ENCODE measurements at places on chromosomes 1 and 21.
A peak's percentile ranks its signal among the peaks of the same experiment; 100 is the strongest.

DNA sequence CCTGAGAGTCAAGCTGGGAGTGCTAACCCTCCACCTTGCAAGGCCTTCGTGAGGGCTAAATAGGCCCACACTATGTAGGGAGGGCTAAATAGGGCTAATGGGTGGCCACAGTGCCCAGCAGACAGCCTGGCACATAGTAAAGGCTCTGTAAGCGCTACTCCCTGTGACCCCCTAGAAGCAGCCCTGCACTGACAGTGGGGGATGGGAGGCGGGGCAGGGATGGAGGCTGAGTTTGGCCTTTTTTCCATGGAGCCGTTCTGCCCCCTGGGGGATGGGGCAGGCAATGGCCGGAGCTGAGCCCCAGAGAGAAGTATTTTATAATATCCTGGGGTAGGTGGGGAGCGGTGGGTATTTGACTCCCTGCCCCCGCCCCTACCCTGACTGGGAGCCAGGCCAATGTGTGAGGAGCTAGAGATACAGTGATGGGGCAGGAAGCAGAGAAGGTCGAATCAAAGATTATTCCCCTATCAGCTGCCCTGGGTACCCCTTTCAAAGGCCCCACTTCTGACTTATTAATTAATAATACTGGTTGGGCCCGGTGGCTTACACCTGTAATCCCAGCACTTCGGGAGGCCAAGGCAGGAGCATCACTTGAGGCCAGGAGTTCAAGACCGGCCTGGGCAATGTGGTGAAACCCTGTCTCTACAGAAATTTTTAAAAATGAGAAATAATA is 42.3 kb downstream of the LACTBL1 start:
- peak; percentile 72 for DNase-seq

DNA sequence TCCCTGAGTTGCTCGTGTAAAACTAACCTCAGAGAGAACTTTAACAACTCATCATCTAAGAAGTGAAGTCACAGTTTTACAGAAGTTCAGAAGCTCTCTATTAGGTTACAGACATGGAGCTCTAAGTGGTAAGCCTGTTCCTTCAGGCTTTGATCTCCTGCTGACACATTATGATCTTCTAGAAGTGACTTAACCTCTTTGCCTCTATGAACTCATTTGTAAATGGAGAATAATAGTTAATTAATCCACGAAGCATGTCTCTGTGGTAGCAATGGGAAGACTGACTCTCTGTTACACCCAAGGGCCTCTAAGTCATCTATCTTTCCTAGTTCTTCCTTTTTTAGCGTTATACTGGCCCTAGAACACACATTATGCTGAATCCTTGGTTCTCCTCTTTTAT is 157.9 kb upstream of the NRIP1 start:
- no peak for DNase-seq

- DNase-seq: no peak
Observed at GRCh38 chr1:14952626-14953314, 200.8 kb upstream of the TMEM51 start.

GRCh38 chr1:151516031-151516511 is 4.9 kb downstream of the CGN start:
- DNase-seq: no peak

DNA sequence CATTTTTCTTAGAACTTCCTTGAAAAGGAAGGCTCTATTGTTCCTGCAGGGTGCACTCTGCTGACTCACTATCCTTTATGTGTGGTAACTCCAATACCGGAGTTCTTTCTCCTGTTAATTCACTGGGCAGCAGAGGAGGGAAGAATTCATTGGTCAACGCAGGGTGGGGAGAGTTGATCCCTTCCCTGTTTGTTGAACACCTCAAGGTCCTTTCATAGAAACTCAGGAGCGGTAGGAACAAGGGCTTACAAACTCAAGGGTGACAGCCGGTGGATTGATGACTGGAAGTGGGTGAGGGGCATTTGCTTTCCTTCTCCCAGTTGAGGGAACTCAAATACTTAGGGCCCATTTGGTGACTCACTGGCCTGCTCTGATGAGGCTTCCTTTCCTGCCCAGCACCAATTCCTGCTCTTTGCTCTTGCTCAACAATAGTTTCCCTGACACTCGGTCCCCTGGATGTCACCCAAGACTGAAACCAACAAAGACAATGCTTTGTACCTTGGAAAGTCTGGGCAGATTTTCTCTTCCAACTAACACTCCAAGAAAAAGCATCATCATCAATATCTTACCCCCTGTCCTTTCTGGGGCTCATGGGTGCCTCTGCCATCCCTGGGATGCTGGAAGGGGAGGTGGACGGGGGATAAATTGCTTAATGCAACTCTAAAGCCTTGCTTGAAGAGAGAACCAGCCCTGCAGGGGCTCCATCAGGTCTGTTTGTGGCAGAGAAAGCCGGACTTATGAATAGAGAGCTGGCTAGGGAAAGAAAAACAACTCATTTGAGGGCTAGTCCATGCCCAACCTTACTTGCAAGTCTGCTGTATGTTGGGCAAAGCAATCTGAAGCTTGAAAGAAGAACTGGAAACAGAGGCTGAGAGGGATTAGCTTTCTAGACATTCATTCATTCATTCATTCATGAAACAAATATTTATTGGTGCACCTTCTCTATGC is 9.3 kb downstream of the SLC26A9 start:
- DNase-seq: peak; percentile 71
